ENCODE measurements at places on chromosomes 5 and 9.

DNA sequence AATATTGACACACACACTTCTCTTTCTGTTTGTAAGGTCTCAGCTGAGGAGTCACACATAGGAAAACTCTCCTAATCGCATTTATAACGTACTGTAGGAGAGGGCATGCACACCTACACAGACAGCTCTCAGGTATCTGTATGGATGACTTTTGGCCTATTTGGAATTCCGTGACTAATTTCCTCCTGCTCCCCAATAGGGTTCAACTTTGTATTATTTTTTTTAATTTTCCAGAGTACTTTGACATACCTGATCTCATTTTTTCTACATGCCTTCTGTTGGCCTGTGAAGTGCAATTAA is 195.9 kb downstream of the ARHGAP26 start:
- no peak for DNase-seq

- DNase-seq: no peak
Measured at GRCh38 chr5:179780362-179780761, 13.4 kb upstream of the LTC4S start.

DNA sequence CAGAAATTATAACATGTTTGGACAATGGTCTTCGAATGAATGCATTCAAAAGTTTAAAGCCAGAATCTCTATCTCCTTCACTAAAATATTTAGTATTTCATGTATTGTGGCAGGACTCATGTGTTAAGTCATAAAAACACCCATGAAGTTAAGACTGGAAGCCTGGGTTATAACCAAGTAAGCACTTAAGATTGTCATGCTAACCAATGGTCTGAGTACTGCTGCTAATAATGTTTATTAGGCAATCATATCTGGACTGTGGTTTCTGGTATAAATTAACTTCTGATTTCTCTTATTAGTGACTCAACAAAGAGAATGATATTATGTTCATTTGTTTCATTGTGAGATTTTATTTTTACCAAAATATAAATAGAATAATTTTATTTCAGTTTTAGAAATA is 297.9 kb upstream of the EDIL3 start:
- DNase-seq: no peak

- no peak for DNase-seq
Measured at GRCh38 chr5:180070756-180071530, 616 bp downstream of the RNF130 start.

GRCh38 chr5:69271376-69271775 is 36.7 kb downstream of the CDK7 start:
- DNase-seq: peak; percentile 72

- DNase-seq: no peak
Measured at GRCh38 chr5:95262933-95263660, 21.8 kb downstream of the MCTP1 start.

Data from NCI-H226 (cell line).